ENCODE measurements at places on chromosomes 4 and X.

- no peak for DNase-seq
These were observed 7.6 kb downstream of the PDE6B start for GRCh38 chr4:632926-633325.

DNA sequence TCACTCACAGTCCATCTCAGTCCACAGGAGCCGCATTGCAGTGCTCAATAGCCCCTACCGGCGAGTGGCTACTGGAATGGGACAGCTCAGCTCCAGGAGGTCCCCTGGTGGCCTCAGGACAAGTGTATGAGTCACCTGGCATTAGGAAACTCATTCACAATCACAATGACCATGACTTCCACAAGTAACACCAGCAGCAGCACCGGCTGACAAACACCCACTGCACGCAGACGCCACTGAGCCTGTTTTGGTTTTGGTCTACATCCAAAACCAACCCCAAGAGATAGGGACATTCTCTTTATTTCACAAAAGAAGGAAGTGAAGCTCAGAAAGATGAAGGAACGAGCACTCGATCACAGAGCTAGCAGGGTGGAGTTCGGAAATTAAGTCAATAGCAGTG, 8.1 kb downstream of the JAKMIP1 start:
- DNase-seq: no peak

DNA sequence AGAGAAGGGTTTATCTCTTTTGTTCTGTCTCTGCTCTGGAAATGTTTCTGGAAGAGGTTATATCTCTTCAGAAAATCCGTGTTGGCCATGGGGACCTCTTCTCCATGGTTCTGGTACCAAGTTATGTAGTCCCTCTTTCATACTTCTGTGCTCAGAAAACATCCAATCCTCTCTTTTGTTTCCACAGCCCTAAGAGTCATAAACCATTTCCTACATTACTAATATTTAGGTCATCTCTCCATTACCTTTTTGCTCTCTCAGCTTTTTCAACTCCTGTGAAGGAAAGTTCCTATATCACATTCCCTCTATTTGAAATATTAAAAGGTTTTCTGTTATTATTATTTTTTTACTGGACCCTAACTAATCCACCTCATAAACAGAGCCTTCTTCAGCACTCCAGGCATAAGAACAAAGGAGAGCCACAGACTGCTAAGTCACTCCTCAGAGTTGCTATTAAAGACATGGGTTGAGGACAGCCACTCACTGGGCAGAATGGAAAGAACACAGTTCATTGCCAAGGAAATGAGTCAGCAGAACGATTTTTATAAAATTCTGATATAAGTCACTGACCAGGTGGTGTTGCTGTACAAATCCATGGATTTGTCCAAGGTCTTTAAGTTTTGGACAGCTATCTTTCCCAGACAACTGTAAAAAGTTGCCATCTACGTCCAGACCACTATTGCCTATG, 122.4 kb upstream of the NPY2R start:
- no peak for DNase-seq

DNA sequence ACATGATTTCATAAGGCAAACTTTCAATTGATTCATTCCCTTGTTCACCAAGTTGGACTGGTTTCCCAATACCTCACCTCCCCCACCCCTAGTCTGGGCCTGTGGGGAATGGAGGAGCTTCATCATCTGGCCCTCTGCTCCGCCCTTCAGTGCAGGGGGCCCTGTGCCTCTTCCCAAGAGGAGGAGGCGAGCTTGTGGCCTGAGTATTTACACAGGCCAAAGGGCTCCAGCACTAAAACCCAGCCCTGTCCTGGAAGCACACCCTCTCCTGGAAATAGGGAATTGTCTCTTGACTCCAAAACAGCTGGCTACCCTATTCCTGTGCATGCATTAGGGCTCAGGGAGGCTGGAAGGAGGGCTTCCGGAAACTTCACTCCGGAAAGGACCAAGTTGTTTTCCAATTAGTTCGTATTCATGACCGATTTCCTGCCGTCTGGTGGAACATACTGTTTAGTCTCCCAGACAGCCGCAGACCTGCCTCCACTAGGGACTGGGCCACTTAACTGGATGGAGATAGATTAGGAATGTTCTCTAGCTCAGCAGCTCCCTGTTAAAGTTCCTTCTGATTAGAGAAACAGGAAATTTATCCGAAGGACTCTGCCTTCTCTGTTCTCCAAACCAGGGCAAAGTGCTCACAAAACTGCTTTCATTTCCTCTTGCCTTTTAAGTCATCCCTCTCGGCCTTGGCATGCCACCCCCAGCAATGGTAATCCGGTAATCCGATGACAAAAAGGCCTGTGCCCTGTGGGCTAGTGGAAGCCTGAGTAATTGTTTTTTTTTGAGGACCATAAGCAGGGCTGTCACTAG, 5.8 kb downstream of the SRPX2 start:
- DNase-seq: no peak

DNA sequence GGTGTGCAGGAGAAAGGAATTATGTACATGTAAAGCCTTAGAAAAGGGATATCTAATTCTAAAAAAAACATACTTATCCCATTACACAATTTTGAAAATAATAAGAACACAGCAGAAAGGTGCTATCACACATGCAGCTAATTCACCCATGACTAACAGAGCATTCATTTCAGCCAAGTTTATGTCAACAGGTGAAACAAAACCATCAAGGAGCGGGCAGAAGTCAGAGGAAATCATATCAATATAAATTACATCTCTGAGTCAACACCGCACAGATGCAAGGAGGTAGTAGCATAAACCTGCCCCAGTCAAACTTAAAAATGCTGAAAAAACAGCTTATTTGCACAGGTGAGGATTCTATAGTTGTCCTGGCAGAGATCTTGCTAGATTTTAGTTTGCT, 197.9 kb downstream of the PRDM5 start:
- no peak for DNase-seq

- no peak for DNase-seq
These were observed 565 bp upstream of the LRCH2 start for GRCh38 chrX:115234461-115234860.

GRCh38 chr4:168524006-168524405, 27.2 kb downstream of the PALLD start:
- DNase-seq: no peak

GRCh38 chrX:115260330-115260729, 26.4 kb upstream of the LRCH2 start:
- DNase-seq: no peak

DNA sequence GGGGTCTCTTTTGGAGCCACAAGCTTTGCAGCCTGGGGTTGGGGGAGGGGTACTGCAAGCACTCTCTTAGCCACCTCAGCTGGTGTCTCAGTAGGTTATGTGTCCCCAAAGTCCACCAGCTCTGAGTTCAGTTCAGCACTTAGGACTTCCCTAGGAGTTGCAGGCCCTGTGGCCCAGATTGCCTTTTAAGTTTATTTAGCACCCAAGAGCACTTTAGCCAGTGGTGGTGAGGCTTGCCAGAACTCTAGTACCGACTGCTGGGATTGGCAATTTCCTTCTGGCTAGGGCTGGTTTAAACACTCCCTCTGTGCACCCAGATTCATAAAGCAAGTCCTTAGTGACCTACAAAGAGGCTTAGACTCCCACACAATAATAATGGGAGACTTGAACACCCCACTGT, 489.9 kb upstream of the RPS6KA3 start:
- DNase-seq: no peak

- no peak for DNase-seq
These were observed 64.1 kb downstream of the USP46 start for GRCh38 chr4:52595001-52595400.

DNA sequence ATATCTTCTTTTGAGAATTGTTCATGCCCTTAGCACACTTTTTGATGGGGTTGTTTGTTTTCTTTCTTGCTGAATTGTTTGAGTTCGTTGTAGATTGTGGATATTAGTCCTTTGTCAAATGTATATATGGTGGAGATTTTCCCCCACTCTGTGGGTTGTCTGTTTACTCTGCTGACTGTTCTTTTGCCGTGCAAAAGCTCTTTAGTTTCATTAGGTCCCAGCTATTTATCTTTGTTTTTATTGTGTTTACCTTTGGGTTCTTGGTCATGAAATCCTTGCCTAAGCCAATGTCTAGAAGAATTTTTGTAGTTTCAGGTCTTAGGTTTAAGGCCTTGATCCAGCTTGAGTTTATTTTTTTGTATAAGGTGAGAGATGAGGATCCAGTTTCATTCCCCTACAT, 1372.6 kb upstream of the TENM3 start:
- no peak for DNase-seq

GRCh38 chrX:136525738-136526606, 6.0 kb upstream of the VGLL1 start:
- no peak for DNase-seq

DNA sequence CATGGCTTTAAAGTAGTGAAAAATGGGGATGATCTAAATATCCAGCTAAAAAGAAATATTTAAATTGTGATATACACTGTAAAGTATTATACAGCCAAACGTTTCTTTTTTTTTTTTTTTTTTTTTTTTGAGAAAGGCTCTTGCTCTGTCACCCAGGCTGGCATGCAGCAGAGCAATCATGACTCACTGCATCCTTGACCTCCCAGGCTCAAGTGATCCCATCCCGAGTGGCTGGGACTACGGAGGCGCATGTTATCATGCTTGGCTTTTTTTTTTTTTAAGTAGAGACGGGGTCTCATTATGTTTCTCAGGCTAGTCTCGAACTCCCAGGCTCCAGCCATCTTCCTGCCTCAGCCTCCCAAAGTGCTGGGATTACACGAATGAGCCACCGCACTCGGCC, 17.1 kb downstream of the SMIM14 start:
- no peak for DNase-seq

DNA sequence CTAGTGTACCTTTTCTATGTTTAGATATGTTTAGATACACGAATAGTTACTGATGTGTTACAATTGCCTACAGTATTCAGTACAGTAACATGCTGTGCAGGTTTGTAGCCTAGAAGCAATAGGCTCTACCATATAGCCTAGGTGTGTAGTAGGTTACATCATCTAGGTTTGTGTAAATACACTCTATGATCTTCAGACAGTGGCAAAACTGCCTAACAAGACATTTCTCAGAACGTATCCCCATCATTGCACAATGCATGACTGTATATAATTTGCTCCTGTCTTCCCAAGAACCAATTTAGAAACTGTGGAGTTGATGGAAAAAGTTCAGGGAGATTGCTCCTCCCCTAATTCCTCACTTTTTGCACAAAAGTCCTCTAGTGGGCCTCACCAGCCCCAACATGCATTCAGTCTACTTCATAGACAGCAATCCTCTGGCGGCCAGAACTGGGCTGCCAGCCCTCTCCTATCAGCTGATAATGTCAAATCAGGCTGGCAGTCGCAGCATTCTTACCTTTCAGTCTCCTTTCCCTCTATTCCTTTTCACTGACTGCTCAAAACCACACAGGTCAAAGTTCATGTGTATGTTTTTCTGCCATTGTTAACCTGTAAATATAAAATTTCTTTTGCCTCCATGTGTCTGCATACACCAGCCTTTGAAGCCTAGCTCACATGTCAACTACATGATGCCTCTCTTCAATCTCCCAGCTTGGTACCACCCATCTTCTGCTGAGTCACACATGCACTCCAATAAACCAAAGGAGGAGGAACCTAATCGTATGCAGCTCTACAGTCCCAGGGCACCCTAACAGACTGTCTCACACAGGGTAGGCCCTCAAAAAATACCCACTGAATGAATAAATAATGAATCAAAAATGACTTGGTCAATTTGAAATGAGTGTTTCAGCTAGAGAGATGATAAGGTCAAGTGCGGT, 32.0 kb downstream of the BCLAF3 start:
- DNase-seq: no peak

- DNase-seq: no peak
These were observed 44.0 kb upstream of the FBXW7 start for GRCh38 chr4:152579916-152580315.

DNA sequence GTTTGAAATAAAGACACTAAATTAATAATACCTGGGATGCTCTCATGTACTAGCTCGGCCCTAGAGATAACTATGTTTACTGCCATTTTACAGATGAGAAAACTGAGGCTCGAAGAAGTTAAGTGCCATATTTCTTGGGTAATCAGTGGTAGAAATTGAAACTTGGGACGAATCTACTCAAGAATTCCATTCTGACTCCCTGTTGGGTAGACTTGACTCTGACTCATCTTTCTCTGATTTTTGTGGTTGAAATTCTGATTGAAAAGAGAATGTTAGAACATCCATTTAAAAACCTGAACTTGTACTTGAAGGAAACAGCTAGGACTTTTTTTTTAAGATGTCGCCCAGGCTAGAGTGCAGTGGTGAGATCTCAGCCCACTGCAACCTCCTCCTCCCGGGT, 50.1 kb upstream of the NSUN7 start:
- no peak for DNase-seq

DNA sequence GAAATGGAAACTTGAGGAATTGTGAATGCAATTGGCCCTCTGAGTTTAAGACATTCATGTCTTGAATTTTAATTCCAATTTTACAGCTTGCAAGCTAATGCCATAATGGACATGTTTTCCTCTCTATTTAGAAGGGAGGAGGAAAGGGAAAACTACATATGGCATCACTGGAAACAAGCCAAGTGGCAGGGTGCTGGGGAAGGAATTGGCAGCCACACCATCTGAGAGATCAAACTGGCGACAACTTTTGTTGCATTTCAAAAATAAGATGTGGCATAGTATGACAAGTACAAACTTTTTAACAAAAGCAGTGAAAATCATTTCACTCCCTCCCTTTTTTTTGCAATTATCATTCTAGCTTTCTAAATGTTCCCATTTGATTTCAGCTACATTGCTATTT, 615.6 kb downstream of the CENPC start:
- DNase-seq: no peak

DNA sequence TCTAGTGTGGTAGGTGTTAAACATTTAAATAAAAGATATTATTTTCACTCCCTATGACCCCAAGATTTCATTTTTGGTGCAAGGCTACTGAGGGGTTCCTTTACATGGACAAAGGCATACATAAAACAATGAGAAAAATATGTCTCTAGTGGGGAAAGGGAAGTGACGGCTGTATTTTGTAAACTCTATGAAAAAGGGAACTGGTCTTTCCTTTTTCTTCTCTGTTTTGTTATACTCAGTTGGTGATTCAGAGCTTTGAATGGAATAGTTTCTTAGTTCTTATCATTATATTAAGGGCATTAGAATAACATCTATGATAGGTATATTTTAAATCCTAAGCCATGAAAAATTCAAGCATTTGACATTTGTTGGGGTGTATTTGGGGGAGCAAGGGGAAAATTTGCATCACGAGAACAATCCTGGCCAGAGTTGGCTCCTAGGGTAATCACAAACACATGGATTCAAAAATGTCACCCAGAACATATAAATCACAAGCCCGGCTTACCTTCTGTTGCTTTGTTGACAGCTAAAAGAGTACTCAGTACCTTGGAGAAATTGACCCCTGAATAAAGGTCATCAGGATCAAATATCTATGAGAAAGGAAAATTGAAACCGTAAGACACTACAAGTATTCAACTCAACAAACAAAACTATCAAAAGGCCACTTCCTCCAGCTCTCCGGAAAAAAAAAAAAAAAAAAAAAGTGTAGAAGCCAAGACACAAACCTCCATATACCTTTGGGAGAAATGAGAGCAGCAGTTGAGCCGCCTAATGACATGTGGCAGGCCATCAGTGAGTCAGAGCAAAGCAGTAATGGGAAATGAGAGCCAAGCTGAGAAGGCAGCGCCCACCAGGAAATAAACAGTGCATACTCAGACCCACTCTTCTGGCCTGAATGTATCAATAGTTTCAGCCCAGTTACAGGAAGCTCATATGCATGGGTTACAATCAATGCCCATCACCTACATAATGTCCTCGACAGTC, 33.4 kb downstream of the ARHGEF6 start:
- DNase-seq: no peak
